ENCODE measurements at places on chromosomes 7 and 10. TPM values are rescaled to one million over a fixed set of nuclear protein-coding genes. Genes with fewer than 3 reads are reported as not detected.
A peak's percentile ranks its signal among the peaks of the same experiment; 100 is the strongest.

DNA sequence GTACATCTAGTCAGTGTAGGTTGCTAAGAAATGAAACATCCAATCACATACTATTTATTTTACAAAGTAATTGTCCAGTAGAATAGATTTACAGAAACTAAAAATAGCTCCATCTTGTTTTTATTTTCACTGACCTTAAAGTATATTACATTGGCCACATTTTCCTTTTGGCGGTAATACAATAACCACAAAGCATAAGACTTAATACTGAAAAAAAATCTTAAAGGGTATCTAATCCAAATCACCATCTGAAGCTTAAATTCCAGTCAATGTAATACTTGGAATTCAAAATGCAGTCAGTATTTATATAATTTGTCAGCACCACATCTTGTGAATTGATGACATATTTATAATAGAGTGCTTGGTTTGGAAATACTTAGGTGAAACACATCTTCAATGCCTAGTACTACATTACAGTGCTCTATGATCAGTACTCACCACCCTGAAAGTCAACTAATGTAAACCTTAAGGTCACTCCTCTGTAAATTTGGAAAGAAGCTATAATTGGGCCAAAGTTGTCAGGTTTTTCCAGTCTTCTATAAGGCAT, 8.9 kb downstream of the ANKMY2 start:
- peak; percentile 20 for DNase-seq

- DNase-seq, result no peak
Observed at GRCh38 chr7:47267346-47267745, 314.6 kb downstream of the TNS3 start.

- DNase-seq, result peak; percentile 65
Observed at GRCh38 chr7:158695726-158696452, 8.7 kb downstream of the NCAPG2 start.

GRCh38 chr7:23915236-23915635, 205.2 kb downstream of the STK31 start:
- DNase-seq, result peak; percentile 51

- DNase-seq, result no peak
Observed at GRCh38 chr10:1171182-1171581, 115.0 kb downstream of the WDR37 start.

DNA sequence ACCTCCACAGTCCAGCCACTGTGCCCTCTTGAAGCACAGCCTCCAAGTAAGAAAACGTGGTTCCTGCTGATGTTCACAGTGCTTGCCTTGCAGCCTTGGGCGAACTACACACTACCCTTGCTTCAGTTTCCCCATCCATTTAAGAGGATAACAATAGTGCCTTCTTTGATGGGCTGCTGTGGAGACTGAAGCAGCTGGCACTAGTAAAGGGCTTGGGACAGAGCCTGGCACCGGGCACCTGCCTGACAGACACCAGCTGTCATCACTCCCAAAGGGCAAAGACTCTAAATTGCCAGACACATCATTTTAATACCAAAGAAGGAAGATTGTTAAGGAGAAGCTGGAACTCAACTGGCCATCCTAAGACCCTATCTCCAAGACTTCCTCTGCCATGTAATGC, 3.1 kb upstream of the C10orf90 start:
- no peak for DNase-seq

DNA sequence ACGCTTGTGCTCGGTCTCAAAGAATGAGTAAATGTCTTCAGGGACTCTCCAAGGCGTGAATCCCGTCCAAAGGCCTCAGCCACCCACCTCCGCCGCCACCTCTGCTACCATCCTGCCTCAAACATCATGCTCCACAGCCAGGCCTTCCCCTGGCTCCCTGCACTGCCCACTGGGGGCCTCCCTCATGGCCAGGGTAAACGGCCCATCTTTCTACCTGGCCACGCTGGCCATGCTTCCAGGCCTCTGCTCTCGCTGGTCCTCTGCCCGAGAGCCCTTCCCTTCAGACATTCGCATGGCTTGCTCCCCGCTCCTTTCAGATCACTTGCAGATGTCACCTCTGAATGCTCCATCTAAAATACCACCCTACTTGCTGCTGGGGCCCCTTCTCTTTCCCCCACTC, 40.2 kb downstream of the ZNF783 start:
- no peak for DNase-seq

GRCh38 chr7:15972862-15973275, 286.4 kb upstream of the MEOX2 start:
- peak; percentile 46 for DNase-seq

DNA sequence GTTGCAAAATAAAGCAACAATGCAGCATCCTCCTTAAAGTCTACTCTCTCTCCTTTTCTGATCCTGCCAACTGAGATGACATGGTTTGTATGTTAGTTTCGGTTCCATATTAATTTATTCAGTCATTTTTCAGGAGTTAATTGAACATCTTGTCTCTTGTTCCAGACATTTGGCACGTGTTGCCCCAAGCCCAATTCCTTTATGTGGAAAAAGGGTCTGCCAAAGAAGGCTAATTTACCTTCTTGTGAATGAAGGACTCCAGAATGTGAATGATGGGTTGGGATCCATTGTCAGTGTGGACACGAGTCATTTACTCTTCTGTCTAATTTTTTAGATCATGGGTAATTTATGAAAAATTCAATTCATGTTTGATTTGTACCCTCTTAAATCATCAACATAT, 350.9 kb upstream of the LRGUK start:
- DNase-seq, result no peak

GRCh38 chr7:38842746-38843145, 66.2 kb downstream of the VPS41 start:
- DNase-seq, result no peak

- no peak for DNase-seq
Observed at GRCh38 chr7:88229302-88229995, 9.6 kb upstream of the SRI start.

DNA sequence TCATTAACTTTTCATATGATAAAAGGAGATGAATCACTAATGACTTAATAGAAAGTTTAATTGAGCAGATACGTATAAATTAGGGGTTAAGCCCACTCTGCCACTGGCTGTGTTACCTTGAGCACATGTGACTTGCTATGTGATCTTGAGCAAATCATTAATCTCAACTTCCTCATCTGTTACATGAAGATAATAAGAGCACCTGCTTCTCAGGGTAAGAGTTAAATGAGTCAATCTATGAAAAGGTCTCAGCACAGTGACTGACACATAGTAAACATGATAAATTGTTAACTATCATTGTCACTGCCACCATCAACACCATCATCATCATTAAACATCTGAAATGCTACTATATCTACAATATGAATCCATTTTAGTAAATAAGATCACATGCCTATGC, 110.8 kb downstream of the TPK1 start:
- DNase-seq, result no peak

DNA sequence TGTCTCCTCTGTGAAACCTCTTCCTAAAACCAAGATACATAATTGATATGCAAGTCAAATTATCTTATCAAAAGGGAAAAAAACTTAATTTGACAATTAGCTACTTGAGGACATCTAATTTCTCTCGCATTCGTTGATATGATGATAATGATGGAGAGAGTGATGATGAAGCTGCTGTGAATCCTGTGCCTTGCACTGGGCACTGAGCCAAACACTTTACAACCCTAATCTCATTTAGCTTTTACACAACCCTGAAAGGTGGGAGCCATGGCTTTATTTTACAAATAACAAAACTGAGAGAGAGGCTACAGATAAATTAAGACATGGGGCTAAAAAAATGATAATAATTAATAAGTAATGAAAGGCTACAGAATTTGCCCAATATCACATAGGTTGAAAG, 176.0 kb downstream of the NOC3L start:
- no peak for DNase-seq

- no peak for DNase-seq
Observed at GRCh38 chr10:132512052-132512442, 25.5 kb upstream of the INPP5A start.

DNA sequence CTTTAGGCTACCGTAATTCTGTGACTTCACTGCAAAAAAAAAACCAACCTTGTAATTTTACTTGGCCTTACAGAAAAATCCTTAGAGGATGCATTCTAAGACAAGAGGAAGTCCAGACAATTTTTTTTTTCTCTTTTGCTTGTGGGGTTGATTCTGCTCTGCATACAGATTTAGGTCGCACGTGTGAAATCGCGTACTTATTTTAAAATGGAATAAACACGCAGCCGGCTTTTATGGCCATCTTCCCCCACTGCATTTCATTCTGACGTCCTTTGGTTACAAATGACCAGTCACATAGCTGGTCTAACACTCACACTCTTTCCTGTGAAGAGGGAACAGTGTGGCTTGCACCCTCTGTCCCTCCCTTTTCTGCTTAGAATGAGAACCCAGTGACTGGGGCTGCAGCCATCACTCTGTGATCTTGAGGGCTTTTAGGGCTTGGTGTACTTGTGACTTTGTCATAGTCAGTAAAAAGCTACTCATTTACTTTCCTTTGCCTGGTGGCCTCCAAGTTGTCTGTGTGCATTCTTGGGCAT, 63.6 kb upstream of the CARD11 start:
- DNase-seq, result no peak

DNA sequence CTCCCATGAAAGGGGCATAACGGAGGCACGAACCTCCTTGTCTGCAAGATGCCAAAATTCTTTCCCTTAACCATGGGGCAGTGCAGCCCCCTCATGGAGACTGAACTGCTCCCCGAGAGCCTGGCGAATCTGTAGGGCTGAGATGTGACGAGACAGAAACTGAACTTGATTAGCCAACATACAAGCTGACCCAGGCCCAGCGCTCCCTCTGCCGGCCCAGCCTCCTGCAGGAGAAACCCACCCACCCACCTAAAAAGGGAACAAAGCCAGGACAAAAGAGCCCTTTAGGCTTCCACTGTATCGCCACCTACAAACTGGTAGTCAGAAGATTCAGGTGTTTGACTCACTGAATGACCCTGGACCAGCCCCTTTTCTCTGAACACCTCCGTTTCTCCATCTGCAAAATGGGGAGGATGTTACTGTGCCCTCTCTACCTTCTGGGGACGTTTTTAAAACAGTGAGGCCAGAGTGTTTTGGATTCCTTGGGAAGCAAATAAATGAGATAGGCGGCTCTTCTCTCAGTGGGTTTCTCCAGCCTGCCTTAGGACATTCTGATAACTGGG, 58.4 kb downstream of the C10orf105 start:
- no peak for DNase-seq

- peak; percentile 54 for DNase-seq
Observed at GRCh38 chr10:122054048-122055025, 65.4 kb downstream of the TACC2 start.

- DNase-seq, result no peak
Observed at GRCh38 chr10:130658687-130659290, 522.6 kb downstream of the GLRX3 start.

DNA sequence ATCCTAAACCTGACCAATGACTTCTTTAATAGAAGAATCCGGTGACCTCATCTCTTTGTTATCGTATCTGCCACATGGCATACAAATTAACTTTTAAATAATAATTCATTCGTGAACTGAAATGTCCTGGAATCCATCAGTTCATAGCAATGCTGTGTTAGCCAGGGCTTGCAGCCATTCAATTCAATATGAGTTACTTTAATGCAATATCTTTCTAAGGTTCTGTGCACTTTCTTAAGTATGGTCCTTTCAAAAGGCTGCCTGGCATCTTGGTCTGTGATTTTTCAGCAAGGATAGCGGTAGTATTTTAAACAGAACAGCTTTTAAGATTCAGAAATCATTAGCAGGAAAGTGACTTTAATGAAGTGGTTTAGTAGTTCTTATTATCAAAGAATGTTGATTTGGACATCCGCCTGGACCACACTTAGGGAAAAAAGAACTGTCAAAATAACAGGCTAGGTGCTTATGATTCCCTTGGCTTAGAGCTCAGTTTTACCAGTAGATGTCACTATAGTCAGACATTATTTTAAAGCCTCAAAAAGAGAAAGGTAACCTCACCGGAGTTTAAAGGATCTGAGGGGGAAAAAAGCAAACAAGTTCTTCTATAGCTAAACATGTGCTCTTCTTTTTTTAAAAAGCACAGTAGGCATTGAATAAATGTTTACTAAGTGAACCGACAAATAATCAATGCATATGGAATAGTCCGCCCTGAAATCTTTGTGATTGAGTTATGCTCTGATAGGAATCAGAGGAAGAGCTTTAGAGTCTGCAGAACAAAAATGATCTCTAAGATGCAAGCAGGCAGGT, 22.7 kb downstream of the SLC35G1 start:
- peak; percentile 13 for DNase-seq

GRCh38 chr10:67259319-67259929, 333.6 kb downstream of the LRRTM3 start:
- DNase-seq, result no peak

DNA sequence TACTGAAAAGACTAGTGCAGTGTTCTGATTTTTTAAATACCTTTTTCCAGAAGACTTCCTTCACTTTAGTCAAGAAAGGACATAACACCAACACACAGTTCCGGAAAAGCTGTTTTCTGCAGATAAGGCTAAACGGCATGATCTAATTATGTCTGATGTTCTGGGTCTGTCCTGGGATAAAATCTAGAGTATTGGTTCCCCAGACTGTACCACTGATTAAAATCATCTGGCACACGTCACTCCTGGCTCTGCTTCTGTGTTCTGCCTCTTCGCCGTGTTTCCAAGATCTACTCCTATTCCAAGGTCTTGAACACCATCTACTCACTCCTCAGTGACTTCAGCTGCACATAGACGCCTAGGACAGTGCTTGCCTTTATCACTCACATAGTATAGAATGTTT, 100.8 kb upstream of the SFMBT2 start:
- DNase-seq, result no peak

- DNase-seq, result no peak
Observed at GRCh38 chr10:76139431-76139830, 708.0 kb downstream of the LRMDA start.

DNA sequence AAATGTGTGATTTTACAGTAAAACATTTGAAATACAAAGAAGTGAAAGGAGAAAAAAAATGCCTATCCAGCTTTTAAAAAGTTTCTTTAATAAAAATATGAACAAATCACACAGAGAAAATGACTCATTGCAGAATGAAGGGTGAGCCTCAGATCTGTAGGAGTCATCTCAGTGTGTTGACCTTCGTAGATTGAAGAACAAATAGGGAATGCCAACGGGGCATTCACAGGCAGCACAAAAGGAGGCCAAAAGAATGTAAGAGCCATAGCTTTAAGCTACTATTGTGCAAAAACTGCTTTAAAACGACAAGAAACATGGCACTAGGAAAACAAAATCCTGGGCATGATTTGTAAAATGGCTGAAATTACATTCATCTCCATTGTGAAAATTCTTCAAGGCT, 782.7 kb upstream of the CELF2 start:
- DNase-seq, result no peak

GRCh38 chr7:40401406-40401805, 266.6 kb downstream of the SUGCT start:
- DNase-seq, result no peak

Gene IFIT5
- total RNA-seq, result 20.8 TPM

Gene CD36
- total RNA-seq, result 6.5 TPM

Gene PNLIPRP2
- total RNA-seq, result not detected

Gene RAB19
- not detected for total RNA-seq

Gene TMEM270
- total RNA-seq, result not detected

Gene MACROH2A2
- total RNA-seq, result 1.8 TPM

Gene ZNF485
- 5.2 TPM for total RNA-seq

Gene FAM180A
- total RNA-seq, result 6.4 TPM

Measured in RPMI7951 (cell line).